ENCODE measurements at places on chromosomes 6 and 20.

GRCh38 chr6:3386374-3386857, 70.4 kb downstream of the SLC22A23 start:
- DNase-seq: no peak

DNA sequence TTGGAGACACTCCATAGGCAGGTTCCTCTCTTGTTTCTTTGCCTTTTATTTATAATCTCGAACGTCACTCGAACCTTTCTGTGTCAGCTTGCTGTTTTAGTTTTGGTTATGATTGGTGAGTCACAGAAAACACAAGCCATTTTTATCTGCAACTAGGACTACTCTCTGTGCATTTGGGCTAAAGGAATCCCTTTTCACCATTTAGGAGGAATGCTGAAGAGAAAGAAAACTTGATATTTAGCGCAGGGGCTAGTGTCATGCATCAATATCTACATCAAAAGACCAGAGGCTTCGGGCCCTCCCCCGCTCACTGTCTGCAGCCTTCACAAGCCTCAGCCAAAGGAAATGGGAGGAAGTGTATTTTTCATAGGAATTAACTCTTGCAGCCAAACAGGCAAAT, 507.8 kb upstream of the CITED2 start:
- no peak for DNase-seq

GRCh38 chr6:128889870-128890269, 6.9 kb downstream of the LAMA2 start:
- DNase-seq: no peak

GRCh38 chr6:33677143-33677660, 34.3 kb downstream of the UQCC2 start:
- no peak for DNase-seq

DNA sequence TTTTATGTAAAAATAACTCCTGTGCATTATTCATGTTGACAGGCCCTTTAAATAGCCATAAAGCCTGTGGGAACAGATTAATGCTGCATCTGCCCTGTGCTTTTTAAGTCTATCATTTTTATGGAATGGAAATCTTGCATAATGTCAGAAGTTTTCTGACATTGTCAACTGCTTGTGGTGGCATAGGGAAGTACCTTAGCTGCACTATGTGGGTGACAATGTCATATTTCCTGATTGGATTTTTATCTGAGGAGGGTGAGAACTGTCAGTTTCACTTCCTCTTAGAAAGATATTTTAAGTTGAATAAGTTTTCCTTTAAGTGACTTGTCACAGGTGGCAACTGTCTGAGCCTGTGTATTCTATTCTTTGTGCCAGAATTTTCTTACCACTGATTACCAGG, 267.9 kb downstream of the PLCB1 start:
- DNase-seq: no peak

- DNase-seq: no peak
These were observed 41.4 kb downstream of the HBS1L start for GRCh38 chr6:135013211-135013610.

DNA sequence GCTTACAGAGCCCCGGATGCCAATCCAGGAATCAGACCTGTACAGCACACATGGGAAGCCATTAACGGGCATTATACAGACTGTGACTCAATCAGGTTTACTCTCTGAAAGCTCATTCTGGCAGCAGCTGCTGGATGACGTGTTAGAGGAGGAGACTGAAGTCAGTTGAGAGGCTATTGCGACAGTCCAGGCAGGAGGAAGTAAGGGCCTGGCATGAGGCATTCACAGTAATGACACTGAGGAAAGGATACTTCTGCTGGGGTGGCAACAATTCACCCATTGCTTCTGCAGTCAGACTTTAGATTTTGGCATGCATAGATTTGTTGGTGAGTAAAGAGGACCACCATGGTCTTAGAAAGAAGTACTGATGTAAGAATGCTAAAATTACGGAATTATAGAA, 151.0 kb upstream of the HEY2 start:
- DNase-seq: peak; percentile 23

- DNase-seq: no peak
These were observed 1043.9 kb upstream of the EPHA7 start for GRCh38 chr6:94463306-94463705.

GRCh38 chr6:117423754-117424153, 2.0 kb downstream of the ROS1 start:
- DNase-seq: no peak

DNA sequence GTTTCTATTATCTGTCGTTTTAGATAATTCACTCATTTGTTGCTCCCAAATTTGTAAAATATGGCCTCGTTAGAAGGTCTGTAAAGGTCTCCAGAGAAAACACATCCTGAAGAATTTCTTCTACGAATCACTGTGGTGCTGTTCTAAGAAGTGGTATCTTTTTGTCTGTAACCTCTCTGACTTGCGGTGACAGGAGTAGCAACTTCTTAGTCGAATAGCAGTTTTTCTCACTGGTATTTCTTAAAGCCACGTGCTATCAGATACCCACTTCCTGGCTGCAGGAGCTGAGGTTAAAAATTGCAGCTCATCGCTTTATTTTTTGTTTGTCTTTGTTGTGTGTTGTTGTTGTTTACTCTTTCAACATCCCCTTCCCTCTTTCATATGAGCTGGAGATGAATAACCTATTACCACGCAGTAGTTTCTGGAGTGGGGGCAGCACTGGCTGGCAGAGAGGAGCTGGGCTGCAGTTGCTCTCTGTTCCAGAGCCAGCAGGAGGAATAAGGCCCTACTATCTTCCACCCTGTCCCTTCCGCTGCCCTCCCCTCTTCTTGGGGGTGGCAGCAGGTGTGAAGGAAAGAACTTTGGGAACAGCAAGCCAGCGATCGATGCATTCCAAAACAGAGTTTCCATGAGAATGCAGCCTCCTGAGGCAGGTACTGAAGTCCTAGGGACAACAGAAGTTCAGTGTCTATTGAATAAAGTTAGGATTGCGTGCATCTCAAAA, 64.7 kb downstream of the C6orf118 start:
- DNase-seq: no peak

DNA sequence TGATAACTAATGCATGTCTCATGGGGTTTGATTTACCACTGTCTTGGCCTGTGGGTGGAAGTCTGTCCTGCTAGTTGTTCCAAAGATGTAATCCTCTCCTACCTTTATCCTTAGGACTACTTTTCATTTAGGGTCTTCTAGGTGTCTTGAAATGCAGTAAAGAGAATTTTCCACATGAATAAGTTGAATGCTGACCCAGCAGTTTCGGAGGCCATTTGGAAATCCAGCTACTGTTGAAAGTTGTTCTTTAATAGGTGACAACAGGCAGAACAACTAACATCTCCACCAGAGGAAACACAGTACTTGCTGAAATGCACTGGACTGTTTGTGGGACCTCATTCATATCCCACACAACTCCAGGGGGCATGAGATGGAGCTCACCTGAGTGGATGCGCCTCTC, 478.1 kb downstream of the BTBD3 start:
- no peak for DNase-seq

GRCh38 chr6:36230371-36230770, 33.8 kb downstream of the BRPF3 start:
- no peak for DNase-seq

DNA sequence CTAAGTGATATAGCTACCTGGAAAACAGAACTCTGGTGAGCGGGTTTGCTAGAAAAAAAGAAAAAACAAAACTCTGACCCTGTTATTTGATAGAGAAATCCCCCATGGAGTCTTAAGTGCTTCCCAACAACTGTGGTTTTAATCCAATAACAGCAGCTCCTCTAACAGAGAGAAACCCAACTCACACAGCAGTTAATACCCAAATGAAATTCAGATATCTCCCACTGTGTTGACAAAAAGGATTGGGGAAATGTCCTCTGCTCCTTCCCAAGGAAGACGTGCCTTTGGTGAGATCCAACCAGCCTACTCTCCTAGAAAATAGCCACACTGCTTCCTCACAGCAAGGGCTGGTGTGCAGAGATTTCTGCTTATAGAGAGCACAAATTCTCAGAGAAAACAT, 200.4 kb upstream of the FBXL4 start:
- DNase-seq: no peak

DNA sequence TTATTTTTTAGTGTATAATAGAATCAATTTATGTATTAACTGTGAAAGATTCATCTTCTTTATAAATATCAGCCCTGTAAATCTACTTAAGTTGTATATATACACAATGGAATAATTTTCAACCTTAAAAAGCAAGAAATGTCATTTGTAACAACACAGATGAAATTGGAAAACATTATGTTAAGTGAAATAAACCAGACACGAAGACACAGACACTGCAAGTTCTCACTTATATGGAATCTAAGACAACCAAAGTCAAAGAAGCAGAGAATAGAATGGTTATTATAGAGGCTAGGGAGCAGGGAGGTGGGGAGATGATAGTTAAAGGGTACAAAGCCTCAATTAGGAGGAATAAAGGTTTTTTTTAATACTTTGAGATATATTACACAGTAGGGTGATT, 1404.4 kb downstream of the HACE1 start:
- no peak for DNase-seq

DNA sequence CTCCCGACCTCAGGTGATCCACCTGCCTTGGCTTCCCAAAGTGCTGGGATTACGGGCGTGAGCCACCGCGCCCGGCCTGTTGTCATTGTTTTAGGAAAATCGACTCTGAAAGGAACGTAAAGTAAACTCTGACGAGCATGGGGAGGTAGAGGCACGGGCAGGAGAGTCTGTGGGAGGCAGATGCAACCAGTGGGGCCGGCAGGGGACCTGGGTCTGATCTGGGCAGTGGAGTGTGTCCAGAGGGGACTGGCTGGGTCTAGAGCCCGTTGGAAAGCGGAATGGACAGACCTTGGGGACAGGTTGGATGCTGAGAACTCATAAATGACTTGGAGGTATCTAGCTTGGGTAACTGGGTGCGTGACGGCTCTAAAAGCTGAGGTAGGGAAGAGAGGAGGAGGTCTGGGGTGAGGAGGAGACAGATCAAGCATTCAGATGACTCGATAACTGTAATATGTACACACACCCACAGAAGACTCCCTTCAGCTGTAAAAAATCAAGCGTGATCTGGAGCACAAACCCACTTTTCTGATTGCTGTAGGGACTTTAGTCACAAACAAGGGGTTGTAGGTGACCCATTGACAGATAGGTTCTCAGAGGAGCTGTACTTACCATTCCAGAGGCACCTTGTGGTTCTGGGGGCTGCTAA, 22.4 kb downstream of the MANBAL start:
- no peak for DNase-seq

- DNase-seq: no peak
These were observed 341.2 kb downstream of the CDKAL1 start for GRCh38 chr6:20875369-20875963.

GRCh38 chr6:12490351-12490903, 200.3 kb downstream of the EDN1 start:
- DNase-seq: no peak

- DNase-seq: no peak
These were observed 73.0 kb downstream of the PDSS2 start for GRCh38 chr6:107386340-107386739.

DNA sequence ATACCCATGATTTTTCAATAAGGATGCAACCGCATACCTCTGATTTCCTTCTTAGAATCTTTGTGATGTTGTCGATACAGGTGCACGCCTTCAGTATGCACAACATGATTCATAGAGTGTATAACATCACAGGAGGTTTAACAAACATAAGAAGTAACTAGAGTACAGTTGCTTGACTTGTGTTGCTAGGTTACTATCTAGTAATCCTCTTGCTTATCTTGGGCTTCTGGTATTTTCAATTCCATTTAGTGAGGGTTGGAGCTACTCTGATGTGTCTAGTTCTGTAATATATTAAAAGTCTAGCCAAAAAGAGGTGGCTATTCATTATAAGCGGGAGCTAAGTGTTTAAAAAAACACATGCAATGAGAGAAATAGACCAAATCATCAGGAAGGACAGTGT, 85.5 kb upstream of the TENT5A start:
- no peak for DNase-seq

DNA sequence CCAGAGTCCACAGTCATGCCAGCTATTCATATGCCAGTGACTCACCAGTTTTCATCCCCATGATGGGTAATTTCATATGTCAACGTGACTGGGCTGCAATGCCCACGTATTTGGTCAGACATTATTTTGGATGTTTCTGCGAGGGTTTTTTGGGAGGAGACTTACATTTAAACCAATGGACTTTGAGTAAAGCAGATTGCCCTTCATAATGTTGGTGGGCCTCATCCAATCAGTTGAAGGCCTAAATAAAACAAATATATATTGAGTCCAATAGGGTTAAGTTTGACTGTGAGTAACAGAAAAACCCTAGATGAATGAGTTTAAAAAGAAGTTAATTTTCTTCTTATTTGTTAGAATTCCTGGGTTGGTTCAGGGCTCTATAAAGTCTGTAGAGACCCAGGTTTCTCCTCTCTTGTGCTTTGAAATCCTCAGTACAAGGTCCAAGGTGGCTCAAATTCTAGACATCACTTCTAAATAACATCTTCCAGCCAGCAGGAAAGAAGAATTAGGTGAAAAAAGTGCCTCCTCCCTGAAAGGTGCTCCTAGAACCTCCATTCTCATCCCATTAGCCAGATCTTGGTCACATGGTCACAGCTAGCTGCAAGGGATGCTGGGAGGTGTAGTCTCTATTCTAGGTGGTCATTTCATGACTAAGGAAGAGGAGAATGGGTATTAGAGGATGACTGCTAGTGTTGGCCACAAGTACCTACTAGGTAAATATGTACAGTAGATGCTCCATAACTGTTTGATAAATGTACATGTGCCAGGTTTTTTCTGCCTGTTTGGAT, 16.7 kb upstream of the NEDD9 start:
- DNase-seq: no peak

- no peak for DNase-seq
These were observed 9.1 kb downstream of the PAX1 start for GRCh38 chr20:21714297-21715192.

DNA sequence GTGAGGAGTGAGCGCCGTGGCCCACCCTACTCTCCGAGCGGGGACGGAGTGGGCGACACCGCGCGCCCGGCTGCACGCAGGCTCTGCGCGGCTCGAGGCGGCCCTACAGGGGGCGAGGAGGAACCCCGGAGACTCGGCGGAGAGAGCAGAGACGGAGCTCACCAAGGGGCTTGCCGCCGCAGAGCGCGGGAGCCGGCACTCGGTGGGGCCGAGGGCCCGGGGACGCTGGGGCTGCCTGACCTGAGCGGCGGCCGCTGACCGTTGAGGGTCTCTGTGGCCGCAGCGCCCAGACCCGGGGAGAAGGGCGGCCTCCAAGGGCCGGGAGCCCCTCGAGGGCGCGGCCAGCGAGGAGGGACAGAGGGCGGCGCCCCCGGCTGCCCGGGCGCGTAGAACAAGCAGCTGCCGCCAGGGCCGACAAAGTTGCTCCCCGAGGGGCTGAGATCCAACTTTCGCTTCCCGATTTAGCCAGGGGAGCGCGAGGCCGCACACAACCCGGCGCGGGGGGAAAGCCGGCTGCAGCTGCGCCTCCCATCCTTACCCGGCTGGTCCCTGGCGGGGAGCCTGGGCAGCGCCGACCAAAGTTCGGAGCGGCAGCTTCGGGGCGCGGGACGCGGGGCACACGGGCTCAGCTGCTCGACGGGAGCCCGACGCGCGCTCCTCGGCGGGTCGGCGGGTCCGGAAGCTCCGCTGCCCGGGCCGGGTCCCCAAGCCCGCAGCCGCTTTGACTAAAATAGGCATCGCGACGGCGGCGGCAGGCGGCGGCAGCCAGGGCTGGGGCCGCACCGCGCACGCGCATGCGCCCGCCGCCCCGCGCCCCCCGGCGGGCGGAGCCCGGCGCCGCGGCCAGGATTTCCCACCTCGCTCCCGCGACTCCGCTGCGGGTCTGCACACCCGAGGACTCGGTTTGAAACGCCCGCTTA, 43.1 kb downstream of the POPDC3 start:
- no peak for DNase-seq

Data from AG09309 (cell line).